Stimulated activated CD8-positive, alpha-beta memory T cell treated with anti-CD3 and anti-CD28 coated beads, Interleukin-12 subunit alpha, Interleukin-12 subunit beta, amount 100 ng/mL, for 1 hour (primary cell): ENCODE measurements at places on chromosomes 1 and 21.

DNA sequence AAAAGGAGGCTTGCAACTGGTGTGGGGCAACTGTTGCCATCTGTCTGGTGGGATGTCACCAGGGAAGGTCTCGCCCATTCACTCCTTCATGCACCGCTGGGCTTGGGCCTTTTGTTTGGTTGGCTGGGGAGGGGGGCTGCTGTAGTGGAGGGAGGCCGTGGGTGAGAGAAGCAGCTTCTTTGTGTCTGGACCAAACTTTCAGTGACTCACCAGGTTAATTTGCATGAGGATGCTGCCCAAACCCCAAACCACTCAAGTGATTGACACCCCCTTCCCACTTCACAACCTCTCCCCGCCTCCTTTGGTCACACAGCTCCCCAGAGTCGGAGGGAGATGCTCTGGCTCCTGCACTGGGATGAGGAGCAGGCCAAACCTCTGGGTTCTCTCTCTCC lies 19.7 kb downstream of the BTG2 start:
- DNase-seq = no peak

DNA sequence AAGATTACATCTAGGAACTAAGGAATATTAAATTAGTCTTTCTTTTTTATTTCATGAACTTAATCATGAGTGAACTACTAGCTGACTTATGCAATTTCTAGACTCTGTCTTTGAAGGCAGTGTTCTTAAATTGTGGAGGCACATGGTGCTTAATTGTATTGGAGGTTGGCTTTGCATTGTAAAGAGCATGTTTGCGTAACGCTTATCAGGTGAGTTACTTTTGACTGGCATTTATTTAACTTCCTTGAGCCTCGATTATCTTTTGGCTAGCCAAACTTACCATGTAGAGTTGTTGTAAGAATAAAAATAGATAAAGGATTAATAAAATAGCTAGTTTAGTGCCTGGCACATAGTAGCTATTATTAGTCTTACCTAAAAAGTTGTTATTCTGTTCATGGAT lies 262.4 kb downstream of the PDE4B start:
- no peak for DNase-seq

- no peak for DNase-seq
Measured at GRCh38 chr1:208164609-208165008, 79.6 kb downstream of the PLXNA2 start.

DNA sequence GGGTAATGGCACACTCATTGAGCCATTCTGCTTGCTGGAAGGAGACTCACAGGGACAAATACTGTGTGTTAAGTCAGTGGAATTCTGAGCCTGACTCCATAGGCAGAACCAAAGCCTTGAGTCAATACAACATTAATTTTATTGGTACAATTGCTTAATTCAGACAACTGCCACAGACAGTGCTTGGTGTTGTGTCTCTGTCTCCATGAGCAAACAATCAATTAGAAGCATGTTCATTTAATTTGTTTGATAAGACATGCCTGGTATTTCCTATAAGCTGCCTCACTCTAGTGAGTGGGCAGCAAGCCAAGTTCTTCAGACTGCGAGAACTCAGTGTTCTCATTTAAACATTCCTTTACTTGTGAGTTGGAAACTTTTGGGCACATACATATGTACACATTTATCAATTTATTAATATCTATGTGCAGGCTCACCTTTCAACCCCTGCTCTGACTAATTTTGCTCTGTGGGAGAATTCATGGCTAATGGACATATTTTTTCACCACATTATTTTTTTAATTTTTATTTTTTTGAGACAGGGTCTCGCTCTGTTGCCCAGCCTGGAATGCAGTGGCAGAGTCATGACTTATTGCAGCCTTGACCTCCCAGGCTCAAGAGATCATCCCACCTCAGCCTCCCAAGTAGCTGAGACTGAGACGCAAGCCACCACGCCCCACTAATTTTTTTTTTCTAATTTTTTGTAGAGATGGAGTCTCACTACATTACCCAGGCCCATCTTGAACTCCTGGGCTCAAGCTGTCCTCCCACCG lies 4.5 kb upstream of the SRSF10 start:
- DNase-seq = no peak

- no peak for DNase-seq
Measured at GRCh38 chr1:40258445-40258769, 371 bp downstream of the ZMPSTE24 start.

GRCh38 chr1:47309427-47309826 lies 4.5 kb downstream of the STIL start:
- no peak for DNase-seq

- DNase-seq = no peak
Measured at GRCh38 chr1:90434460-90434859, 282.6 kb downstream of the BARHL2 start.
